Activated T-cell treated with anti-CD3 and anti-CD28 coated beads, Interleukin-2, amount 50 U/mL, for 4 hours (primary cell): ENCODE measurements at places on chromosomes 7 and 10. TPM values are rescaled to one million over a fixed set of nuclear protein-coding genes. Genes with fewer than 3 reads are reported as not detected.

Gene MYO3A
- total RNA-seq, result not detected

Gene LRRC18
- total RNA-seq, result not detected

Gene GPR26
- total RNA-seq, result not detected

Gene CDC14C
- total RNA-seq, result not detected

- no peak for DNase-seq
Measured at GRCh38 chr10:57338823-57339558, 928.7 kb downstream of the IPMK start.

- DNase-seq, result no peak
Measured at GRCh38 chr10:62760401-62760800, 44.1 kb upstream of the ADO start.

GRCh38 chr10:3199488-3199887, 26.9 kb upstream of the PITRM1 start:
- no peak for DNase-seq

DNA sequence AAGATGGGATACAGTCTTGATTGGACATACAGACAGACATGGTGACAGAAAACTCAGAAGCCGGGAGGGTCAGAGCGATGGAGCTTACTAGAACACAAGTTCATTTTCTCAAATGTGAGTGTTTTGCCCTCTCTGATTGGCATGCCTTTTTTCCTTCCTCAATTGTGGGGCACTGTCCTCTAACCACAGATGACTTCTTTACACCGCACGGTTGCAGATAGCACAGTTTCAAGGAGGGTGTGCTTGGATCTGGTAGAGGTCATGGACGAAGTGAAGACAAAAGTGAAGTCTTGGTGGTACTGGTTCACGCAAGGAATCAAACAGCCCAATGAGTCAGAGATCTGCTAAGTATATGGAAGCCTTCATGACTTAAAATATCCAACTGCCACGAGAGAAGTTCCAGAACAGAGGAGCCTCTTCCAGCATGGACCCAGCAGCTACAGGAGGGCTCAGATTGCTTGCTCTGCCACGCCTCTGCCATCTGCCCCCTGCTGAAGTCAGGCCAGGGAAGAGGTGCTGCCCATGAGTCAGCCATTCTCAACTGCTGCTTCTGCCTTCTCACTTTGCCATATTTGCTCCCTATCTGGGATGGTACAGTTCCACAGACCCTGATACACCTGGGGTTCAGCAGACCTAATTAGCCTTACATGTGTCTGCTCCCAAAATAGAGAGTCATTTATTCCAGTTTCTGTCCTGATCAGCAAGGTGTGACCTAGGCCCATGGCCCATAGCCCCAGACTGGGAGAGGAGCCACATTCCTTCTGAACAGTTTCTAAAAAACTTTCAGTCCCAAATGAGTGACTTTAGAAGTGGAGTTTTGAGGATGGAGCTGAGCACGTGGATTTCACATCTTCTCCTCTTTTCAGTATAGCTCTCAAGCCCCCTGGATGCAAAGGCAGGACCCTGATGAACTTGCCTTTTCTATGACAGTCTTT, 413.8 kb downstream of the KCNMA1 start:
- DNase-seq, result no peak

- no peak for DNase-seq
Measured at GRCh38 chr7:53209129-53209528, 173.7 kb downstream of the POM121L12 start.

DNA sequence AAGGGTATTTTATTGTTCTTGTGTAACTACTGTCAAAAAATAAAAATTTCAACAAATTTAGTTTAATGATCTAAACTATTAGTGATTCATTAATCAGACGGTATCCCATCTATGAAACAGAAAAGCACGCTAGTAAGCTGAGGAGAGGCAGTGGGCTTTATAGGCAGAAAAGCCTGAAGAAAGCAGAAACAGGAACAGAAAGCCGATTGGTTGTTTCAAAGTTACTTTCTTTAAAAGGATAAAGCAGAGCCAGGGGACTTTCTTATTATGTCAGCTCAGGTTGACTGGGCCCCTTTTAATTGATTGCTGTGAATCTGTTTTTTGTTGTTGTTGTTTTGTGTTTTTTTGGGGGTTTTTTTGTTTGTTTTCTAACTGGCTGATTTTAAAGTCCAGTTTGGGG, 105.5 kb downstream of the TES start:
- DNase-seq, result no peak

- no peak for DNase-seq
Measured at GRCh38 chr7:129841465-129841864, 111.3 kb downstream of the UBE2H start.

DNA sequence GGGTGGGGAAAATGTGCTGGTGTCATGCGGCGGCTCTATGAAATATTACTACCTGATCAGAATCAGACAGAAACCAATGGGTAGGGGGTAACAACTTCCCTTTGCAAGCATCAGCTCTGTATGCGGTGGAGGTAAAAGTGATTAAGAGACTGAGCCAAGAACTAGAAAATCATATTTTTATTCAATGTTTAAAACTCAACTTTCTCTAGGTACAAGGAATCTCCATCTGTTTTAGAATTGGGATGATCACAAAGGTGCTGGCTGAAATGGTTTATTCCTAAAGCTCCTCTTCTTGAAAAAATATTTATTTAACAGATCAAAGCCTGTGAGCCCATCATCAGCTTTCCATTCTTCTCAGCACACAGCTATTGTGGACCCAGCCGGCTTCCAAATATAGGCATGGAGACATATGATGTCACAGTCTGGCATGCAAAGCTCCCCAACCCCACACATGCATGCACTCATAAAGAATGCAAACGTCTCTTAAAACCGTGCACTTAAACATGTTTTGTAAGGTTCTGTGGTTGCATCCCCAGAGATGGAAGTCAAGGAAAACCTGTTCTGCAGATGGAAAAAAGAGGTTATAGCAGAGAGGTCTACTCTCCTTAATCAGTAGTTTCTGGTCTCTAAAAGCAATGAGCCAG, 126.0 kb downstream of the SKIDA1 start:
- no peak for DNase-seq
